ENCODE measurements at places on chromosomes 7 and 10.

DNA sequence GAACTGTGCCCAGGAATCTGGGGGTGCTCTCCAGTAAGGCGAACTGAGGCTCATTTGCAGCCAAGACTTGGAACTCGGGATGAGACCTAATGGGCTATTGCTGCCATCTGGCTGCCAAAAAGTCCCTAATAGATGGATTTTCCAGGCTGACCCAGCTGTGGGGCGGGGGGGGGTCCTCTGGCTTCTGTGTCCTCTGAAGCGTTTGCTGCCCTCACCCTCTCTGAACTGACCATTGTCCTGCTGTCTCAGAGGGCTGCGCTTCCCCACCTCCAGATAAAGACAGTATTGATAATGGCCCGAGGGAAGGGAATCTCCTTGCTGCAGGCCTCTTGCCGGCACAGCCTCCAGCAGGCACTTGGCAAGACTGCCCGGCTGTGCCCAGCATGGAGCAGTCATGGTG, 46.6 kb downstream of the CLEC2L start:
- DNase-seq = no peak

- no peak for DNase-seq
Measured at GRCh38 chr7:47332681-47333553, 249.0 kb downstream of the TNS3 start.

- DNase-seq = no peak
Measured at GRCh38 chr7:150964593-150965111, 13.5 kb downstream of the KCNH2 start.

- no peak for DNase-seq
Measured at GRCh38 chr10:132423966-132424861, 27.2 kb downstream of the PWWP2B start.

- DNase-seq = no peak
Measured at GRCh38 chr7:118286131-118286530, 61.6 kb downstream of the ANKRD7 start.

DNA sequence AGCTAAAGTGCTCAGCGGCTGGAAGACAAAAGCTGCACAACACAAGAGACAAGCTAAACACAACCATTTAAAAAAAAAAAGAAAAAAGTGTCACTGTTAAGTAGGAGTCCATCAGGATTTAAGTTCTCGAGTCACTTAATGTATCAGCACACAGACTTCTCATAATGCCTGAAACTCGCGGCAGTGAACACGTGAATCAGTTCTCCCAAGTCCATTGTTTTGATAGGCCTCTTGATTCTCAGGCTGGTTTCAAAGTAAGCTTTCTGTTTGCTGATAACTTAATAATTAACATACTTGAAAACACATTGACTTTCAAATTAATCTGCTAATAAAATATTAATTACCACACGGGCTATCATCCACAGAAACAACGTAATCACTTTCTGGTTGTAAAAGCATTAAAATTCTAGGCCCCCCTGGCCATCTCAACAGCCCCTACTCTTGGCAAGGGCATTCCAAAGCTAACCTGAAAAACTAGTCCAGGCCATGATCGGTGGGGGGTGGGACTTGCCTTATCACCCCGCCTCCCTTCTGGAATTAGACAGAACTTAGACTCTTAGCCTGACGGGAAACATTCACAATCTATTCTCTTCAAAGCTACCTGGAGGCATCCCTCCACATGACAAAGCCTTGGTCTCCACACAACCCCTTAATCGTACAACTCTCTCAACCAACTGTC, 129.0 kb downstream of the DIP2C start:
- DNase-seq = no peak

DNA sequence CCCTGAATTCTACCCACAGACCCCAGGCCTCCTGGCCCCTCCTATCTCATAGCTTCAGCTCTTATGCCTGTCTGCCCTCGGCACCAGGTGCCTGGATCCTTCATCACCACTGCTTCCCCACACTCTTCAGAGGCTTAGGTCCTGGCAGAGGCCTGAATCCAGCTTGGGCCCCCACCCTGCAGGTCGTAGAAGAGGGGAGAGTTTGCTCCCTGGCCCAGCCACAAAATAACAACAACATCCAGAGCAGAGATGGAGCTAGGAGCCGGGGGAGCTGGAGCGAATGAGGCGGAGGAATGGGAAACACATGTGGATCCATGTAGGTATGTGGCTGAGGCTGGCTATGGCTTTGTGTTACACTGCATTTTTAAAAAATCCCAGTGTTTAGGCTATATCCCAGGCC, 7.8 kb upstream of the OPN4 start:
- no peak for DNase-seq

DNA sequence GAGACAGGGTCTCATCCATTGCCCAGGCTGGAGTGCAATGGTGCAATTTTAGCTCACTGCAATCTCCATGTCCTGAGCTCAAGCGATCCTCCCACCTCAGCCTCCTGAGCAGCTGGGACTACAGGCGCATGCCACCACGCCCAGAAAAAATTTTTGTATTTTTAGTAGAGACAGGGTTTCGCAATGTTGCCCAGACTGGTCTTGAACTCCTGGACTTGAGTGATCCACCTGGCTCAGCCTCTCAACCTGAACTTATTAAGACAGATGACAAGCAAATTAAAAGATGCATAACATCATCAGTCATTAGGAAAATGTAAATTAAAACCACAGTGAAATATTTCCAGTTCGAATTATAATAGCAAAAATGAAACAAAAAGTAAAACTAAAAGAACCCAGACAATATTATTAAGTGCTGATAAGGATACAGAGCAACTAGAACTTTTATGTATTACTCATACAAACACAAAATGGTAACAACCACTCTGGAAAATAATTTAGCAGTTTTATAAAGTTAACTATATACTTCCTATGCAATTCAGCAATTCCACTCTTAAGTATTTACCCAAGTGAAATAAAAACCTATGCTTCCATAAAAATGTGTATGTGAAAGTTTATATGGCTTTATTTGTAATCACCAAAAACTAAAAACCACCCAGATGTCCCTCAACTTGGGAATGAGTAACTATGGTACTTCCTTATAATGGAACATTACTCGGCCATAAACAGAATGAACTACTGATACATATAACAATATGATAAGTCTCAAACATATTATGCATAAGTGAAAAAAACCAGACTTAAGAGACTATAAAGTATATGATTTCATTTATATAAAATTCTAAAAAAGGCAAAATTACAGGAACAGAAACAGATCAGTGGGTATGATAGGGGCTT, 15.3 kb downstream of the ZFAND4 start:
- DNase-seq = no peak

- DNase-seq = no peak
Measured at GRCh38 chr10:51508156-51508555, 191.2 kb downstream of the CSTF2T start.

- DNase-seq = no peak
Measured at GRCh38 chr7:101597941-101598340, 31.2 kb downstream of the MYL10 start.

GRCh38 chr10:120428754-120429153, 28.3 kb upstream of the PLPP4 start:
- DNase-seq = no peak

DNA sequence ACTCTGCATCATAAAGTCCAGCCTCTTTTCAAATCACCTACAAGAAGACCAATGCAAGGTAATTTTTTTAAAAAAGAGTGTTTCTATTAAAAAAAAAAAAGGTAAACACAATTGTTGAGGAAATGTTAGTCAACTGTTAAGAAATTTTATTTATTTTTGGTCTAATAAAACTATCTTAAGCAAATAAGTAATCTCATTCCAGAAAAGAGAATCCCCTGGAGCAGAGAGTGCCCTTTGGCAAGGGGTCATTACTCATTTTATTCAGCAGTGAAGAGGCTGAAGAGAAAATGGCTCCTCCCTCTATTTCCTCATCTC, 63.4 kb upstream of the GSDME start:
- DNase-seq = no peak

DNA sequence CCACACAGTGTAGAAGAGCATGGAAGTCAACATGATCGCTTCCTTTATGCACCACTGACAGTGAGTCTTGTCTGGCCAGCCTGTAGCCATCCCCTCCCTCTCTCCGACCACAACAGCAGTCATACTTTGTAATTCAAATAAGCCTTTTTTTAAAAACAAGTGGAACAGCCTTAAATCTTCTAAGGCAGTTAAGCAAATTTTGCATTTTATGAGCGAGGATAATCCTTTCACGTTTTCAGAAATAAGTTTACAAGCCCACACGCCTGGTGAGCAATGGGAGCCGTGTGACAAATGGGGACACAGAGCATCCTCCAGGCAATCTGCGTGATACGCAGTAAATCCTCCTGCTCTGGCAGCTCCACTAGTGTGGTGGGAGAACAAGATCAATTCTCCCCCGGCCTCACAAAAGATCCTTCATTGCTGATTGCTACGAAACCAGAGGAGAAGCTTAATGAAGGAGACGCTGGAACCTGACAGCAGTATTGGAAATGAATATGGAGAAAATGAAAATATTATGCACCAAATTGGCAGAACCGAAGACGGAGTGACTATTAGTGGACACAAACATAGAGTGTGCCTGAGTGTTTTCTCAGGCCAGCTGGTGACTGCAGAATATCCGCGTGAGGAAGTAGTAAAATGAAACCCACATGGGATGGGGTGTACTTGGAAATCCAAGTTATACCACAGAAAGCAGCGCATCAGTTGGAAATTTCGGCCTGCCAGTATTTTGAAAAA, 104.2 kb upstream of the CDCA7L start:
- DNase-seq = no peak

DNA sequence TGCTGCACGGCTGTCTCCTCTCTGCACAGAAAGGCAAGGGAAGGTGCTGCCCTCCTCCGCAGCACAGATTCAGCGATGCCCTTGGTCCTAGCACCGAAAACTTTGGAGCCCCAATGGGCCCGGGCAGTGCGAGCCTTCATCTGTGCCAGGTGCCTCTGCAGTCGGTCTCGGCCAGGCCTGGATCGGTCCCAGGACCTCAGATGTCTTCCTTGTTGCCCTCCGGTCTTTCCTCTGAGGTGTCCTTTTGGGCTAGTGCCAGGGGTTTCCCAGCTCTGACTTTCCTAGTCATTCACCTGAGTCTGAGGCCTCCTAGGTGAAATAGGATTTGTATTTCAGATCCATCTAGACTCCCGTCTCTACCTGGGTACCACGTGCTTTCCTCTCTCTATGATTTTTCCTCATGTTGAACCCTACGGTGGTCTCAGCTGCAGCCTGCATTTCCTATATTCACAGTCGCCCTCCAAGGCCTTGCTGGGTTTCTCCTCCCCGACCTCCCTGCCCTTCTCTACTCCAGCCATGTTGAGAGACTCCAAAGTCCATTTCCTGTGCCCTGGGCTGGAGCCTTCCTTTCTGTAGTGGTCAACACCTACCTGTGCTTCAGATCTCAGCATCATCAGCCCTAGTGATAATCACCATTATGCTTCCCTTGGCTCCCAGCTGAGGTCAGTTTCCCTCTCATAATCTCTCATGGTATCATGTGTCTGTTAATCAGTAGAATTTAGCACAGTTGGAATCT, 92.0 kb upstream of the PRSS58 start:
- no peak for DNase-seq

Data from stimulated activated CD4-positive, alpha-beta T cell treated with anti-CD3 and anti-CD28 coated beads, Interleukin-15, amount 100 ng/mL, for 1 hour (primary cell).